K562 (cell line): ENCODE measurements at places on chromosomes 2 and 18. TPM values are rescaled to one million over a fixed set of nuclear protein-coding genes. Genes with fewer than 3 reads are reported as not detected.

- no peak for DNase-seq
These were observed 16.1 kb upstream of the ZNF236 start for GRCh38 chr18:76806301-76806700.

R3HDM1 gene
- total RNA-seq = 49.4 and 50.1 TPM in 2 replicates

MTHFD2 gene
- total RNA-seq = 238 and 255 TPM in 2 replicates

DNA sequence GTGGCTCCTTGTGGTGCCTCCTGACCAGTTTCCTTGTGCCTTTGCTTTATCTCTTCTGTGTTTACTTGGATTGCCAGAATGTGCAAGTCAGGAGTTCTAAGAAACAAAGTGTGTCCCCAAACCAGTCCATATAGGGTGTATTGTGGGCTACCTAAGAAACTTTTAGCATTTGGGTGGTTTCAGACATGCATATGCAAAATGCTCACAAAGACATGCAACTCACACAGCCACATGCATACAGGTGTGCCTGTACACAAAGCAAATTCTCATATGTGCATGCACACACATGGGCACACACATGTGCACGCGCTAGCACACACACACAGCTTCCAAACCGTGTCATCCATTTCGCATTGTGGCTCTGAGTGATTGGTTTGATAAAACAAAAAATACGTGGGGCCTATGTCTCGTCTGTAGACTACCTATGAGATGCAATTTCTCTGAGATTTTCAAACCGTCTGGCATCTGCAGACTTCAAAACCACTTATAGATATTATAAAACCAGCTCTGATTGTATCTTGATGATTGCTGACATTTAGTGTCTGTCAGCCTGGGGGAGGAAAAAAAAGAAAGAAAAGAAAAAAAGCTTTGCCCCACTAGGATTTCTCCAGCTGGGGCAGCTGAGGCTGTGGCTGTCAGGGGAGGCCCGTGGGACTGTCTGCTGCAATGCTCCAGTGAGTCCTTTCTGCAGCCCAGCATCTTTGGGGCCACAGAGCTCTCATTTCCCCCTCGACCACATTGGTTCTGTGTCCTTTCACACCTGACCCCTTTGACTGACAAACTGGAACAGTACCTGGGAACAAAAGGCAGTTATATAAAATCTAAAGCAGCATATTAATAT, 556.1 kb downstream of the CMPK2 start:
- no peak for DNase-seq

COL5A2 gene
- total RNA-seq = 0.42 and 0.45 TPM in 2 replicates

DNA sequence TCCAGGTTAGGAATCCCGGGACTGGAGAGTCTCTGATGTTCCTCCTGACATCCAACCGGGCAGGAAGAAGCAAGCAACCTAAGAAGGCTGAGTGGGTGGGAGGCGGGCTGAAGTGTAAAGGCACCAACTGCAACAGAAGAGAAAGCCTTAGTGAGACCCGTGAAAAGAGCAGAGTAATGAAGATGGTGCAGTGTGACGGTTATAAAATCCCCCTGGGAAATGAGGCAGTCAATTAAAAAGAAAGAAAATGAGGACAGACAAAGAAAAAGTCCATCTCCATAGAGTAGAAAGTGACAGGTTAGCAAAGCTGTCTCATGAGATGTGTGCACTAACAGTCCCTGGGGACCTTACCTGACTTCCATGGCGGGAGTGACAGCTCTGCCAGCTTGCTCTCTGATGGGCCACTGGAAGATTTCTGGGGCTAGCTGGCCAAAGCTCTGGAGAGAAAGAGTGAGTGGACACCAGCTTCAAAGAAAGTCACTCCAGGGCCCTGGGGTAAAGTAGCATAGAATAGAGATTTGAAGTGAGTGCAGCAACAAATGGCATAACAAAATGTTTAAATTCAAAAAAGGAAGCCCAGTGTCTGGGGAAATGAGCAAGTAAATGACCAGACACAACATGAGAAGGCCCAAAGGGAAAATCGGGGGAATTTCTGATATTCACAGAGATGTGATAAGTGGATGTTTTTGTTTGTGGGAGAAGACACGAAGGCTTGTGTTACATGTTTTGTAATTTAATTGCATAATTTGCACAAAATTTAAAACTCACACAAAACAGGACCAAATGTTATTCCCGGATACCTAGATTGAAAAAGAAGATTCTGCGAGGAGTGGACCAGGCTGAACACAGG, 44.1 kb upstream of the IGFBP2 start:
- no peak for DNase-seq

- no peak for DNase-seq
These were observed 740.7 kb upstream of the LRRTM4 start for GRCh38 chr2:78262713-78263375.

GRCh38 chr2:149799013-149799705, 211.6 kb upstream of the MMADHC start:
- DNase-seq = no peak

DSC3 gene
- total RNA-seq = 0.07 and 0.40 TPM in 2 replicates

DNA sequence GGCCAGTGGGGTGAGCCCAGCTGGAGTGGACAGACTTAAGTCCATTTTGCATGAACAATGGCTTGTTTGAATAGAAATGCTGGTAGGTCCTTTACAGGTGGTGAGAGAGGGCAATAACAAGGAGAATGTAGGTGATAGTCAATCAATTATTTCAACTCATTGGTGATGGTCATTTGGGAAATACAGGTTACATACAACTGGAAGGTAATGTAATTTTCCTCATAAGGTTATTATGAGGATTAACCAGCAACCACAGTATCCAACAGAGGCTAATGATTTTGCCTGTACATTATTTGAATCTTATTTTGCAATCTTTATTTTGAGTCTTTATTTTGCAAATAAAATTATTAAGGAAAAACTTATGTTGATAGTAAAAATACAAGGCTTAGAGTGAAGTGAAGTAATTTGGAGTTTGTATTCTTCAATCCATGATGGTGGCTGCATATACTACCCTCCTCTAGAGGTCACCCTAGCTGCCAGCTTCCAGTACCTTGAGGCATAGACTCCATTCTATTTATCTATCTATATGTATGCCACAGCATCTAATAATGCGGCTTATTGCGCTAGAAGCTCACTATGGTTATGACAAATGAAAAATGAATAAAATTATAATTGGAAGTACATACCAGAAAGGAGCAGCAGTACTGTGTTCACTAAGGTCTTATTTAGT, 20.5 kb upstream of the HNMT start:
- no peak for DNase-seq

- no peak for DNase-seq
These were observed 9.4 kb downstream of the ADAM23 start for GRCh38 chr2:206452750-206453149.

CHST9 gene
- not detected in 2 replicates for total RNA-seq

GRCh38 chr2:1627628-1628381, 116.5 kb downstream of the PXDN start:
- DNase-seq = no peak

- no peak for DNase-seq
These were observed 741 bp upstream of the GCKR start for GRCh38 chr2:27495840-27496356.

AGBL5 gene
- total RNA-seq = 37.6 and 40.3 TPM in 2 replicates

IL36RN gene
- total RNA-seq = not detected in 2 replicates

REEP1 gene
- 0.11 and 0.18 TPM in 2 replicates for total RNA-seq

ANO7 gene
- 4.1 and 5.1 TPM in 2 replicates for total RNA-seq

DNA sequence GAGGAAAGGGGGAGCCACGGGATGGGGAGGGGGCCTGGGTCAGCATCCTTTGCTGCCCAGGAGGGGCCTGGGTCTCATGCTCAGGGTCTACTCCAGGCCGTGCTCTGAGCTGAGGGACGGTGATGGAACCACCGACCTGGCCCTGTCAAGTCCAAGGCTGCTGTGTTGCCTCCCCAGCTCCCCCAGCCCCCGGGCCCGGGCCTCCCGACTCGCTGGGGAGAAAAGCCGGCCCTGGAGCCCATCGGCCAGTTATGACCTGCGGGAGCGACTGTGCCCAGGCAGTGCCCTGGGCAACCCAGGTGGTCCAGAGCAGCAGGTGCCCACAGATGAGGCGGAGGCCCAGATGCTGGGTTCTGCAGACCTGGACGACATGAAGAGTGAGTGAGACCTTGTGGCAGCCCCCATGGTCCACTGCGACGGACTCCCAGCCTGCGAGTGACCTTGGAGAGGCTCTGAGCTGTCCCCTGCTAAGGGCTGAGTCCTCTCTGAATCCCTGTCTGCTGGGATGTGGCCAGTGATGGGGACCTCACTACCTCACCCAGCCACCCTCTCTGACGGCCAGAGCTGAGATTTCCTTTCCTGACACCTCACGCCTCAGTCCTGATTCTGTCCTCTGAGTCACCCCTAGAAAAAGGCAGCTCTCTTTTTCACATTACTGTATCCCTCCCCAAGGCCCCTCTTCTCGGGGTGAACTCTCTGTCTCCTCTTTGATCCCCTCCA, 2.7 kb downstream of the SLC4A3 start:
- DNase-seq = no peak

PIEZO2 gene
- 1.4 and 1.6 TPM in 2 replicates for total RNA-seq

DNA sequence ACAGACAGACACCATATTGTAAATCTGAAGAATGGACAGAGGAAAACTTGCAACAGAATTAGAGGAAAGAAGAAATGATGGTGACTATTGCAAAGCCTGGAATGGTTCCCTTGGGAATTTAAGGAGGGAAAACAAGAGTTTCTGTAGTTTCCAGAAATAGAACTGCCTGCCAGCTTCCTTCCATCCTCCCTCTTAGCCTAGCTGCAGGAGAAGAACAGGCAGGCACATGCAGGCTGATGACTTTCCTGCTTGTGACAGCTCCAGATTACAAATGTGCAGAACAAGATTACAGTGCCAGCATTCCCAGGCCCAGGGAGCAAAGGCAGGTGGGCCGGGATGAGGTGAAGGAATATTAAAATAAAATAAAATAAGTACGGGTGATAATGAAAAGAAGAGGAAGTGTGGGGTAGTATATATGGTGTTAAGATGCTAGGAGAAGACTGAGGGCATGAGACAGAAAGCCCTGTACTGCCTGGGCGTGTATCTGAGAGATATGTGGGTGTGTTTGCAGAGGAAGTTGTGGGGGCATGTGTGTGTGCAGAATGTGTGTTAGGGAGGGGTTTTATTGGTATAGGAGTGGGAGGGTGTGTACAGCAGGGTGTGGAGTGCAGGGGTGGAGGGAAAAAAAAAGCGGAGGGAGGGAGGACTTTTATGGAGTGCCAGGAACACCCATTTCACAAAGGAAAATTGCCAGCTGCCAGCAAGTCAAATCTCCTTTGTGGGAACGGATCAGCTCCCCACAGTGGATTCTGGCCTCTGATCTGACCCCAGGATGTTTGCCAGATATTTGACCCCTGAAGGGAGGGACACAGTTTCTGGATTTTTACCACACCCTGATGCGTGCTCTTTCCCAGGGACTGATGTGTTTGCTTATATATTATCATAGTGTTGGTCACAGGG, 43.9 kb upstream of the NEMP2 start:
- peak; percentile 27 for DNase-seq

POTEI gene
- 3.7 and 3.9 TPM in 2 replicates for total RNA-seq

PROM2 gene
- total RNA-seq = 0.07 TPM in 1 of 2 replicates, not detected in the other

DNA sequence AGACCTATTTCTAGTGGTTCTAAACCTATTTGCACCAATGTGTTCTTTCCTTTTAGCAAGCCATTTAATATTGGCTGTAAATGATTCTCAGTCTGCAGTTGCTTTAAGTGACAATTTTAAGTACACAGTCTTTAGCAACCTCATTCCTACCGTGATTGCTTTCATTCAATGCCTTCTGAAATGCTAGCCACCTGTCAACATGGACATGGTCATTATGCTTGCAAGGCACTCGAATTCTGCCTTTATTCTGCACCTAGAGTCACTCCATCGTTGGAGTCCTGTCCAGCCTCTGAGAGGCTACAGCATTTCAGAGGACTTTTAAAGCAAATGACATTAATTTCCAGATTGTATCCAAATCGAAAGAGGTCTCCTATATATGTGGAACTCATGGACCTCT, 115.1 kb downstream of the IRS1 start:
- DNase-seq = no peak
